Hepatocyte (in vitro differentiated cells): ENCODE measurements at places on chromosomes 4 and X. TPM values are rescaled to one million over a fixed set of nuclear protein-coding genes. Genes with fewer than 3 reads are reported as not detected.

- H3K36me3 ChIP-seq: no peaks in the 10 kb centered on the region
- H3K4me3 ChIP-seq: no peak overlapping the region
- H3K27me3 ChIP-seq: no peaks in the 10 kb centered on the region
Observed at GRCh38 chrX:71143508-71143907, 1.1 kb upstream of the NLGN3 start.

- peaks cover 43% of the 10 kb centered on the region for H3K4me1 ChIP-seq
- peak overlapping the region; percentile 100 for H3K27ac ChIP-seq
- H3K4me3 ChIP-seq: no peak overlapping the region
- no peaks in the 10 kb centered on the region for H3K27me3 ChIP-seq
Observed at GRCh38 chrX:24145303-24146186, 4.0 kb upstream of the ZFX start.

GRCh38 chr4:129747756-129748155 is 651.8 kb downstream of the C4orf33 start:
- no peaks in the 10 kb centered on the region for H3K36me3 ChIP-seq
- no peak overlapping the region for H3K4me3 ChIP-seq

DNA sequence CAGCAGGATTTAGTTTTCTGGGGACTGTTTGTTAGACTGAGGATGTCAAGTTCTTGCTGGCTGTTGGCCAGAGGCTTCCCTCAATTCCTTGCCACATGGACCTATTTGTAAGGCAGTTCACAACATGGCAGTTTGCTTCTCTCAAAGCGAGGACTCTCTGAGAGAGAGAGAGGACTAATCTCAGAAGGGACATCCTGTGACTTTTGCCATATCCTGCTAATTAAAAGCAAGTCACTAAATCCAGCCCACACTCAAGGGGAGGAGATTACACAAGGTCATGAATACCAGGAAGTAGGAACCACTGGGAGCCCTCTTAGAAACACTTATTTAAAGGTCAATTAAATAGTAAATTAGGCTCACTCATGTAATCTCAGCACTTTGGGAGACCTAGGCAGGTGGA is 38.2 kb downstream of the PPP1R2C start:
- DNase-seq: no peak
- no peak overlapping the region for H3K4me3 ChIP-seq
- no peaks in the 10 kb centered on the region for H3K36me3 ChIP-seq
- H3K4me1 ChIP-seq: peaks cover 15% of the 10 kb centered on the region
- no peaks in the 10 kb centered on the region for H3K27me3 ChIP-seq

- peaks cover 12% of the 10 kb centered on the region for H3K27me3 ChIP-seq
- DNase-seq: no peak
- H3K27ac ChIP-seq: no peak overlapping the region
- H3K4me1 ChIP-seq: no peaks in the 10 kb centered on the region
- no peak overlapping the region for H3K4me3 ChIP-seq
- no peaks in the 10 kb centered on the region for H3K36me3 ChIP-seq
Observed at GRCh38 chr4:41896648-41897047, 38.6 kb upstream of the TMEM33 start.

DNA sequence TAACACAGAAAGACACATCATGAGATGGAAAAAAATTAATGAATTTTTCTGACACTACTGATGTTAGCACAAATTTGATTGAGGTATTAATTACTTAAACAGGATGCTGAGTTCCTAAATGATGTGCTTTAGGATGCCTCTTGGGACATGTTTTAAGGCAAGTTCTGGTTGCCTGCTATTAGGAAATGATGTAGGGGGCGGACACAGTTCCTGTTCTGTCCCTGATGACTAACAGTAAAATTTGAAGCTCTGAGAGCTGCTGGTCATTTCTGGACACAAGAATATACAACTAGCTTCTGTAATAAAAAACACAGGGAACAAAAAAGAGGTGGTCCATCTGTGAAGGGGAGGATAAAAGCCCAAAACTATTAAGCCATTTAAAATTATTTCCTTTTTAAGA is 163.2 kb upstream of the ETNPPL start:
- H3K27me3 ChIP-seq: no peaks in the 10 kb centered on the region
- H3K4me1 ChIP-seq: no peaks in the 10 kb centered on the region
- H3K4me3 ChIP-seq: no peak overlapping the region
- H3K36me3 ChIP-seq: no peaks in the 10 kb centered on the region
- H3K27ac ChIP-seq: peak overlapping the region; percentile 15

- no peak overlapping the region for H3K27ac ChIP-seq
- DNase-seq: no peak
- H3K27me3 ChIP-seq: no peaks in the 10 kb centered on the region
- no peak overlapping the region for H3K4me3 ChIP-seq
Observed at GRCh38 chrX:134870419-134870818, 120.4 kb upstream of the SMIM10 start.

DNA sequence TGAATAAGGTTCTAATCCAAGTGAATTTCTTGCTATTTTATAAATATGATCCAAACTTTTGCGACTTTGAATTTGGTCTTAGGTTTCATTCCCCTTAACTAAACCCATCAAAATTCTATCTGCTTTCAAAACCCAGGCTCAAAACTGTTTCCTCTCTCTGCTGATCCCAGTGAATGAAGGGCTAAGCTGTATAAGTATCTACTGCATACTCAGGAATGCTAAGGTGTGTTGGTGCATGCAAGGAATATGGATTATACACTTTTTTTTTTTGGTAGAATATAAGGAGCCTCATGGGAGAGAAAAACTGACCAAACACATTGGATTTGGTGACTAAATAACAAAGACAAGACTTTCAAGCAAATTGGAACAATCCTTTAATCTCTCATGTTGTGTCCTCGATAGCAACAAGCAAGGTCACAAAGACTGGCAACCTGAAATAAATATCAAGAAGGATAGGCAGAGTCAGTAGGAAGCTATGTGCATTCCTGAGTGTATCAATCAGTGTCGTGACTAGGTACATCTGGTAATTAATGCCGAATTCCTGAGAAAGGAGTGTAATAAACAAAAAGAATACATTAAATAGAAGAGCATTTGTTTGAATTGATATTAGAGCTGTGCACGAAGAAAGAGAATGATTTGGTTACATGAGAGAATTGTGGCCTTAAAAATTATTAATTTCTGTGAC is 74.3 kb upstream of the KCTD8 start:
- no peak overlapping the region for H3K27ac ChIP-seq
- H3K4me1 ChIP-seq: no peaks in the 10 kb centered on the region
- no peak overlapping the region for H3K4me3 ChIP-seq
- no peak for DNase-seq

DNA sequence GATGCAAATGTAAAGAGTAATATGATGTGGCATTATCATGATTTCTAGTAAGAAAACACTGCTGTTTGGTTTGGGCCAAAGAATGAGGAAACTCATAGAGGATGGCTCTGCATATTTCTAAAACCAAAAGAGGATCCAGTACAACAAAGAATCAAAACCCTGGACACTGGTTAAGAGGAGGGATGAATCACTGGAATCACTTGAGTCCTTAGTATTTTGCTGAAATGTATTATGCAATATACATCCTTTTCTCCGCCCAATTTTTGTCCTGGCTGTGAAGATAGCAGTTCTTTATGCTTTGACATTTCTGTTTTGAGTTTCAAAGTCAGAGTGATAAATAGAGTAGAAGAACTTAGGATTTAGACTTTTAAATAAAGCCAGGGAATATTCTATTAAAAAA is 345.9 kb downstream of the PACRGL start:
- H3K36me3 ChIP-seq: no peaks in the 10 kb centered on the region

GRCh38 chrX:154695911-154696675 is 42.7 kb upstream of the CTAG2 start:
- no peak overlapping the region for H3K4me3 ChIP-seq
- DNase-seq: no peak

DNA sequence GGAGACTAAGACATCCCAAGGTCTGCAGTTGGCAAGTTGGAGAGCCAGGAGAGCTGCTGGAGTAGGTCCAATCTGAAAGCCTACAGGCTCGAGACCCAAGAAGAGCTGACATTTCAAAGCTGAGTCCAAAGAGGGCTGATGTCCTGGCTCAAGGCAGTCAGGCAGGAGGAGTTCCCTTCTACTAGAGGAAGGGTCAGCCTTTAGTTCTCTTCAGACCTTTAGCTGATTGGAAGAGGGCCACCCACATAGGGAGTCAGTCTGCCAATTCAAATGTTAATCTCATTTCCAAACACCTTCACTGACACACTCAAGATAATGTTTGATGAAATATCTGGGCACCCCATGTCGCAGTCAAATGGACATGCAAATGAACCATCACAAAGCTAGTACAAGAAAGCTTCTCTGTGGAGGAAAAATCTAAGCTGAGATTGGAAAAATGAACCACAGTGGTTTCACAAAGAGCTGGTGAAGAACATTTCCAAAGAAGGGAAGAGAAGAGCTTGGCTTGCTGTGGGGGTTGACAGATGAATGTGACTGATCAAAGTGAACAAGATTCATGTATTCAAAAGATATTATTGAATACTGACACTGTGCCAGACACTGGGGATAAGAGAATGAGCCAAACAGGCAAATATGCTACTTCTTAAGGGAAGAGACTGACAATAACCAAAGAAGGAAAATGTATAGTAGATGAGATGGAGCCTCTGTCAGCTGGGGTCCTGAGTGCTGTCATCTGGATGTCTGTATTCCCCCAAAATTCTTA is 61.2 kb downstream of the STK32B start:
- DNase-seq: no peak
- no peaks in the 10 kb centered on the region for H3K27me3 ChIP-seq
- no peak overlapping the region for H3K4me3 ChIP-seq
- H3K27ac ChIP-seq: no peak overlapping the region

DNA sequence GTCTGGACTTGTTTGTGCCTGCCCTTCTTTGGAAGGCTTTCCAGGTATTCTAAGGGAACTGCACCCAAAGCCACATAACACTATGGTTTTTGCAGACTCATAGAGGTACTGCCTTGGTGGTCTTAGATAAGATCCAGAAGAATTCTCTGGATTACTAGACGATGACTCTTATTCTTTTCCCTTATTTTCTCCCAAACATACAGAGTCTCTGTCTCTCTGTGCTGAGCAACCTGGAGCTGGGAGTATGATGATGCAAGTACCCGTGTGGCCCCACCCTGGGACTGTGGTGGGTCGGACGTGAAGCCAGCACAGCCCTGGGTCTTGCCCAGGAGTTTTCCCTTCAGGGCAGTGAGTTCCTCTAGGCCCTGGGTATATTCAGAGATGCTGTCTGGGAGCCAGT is 1342.4 kb upstream of the TENM3 start:
- H3K36me3 ChIP-seq: no peaks in the 10 kb centered on the region
- DNase-seq: no peak
- H3K4me3 ChIP-seq: no peak overlapping the region
- no peaks in the 10 kb centered on the region for H3K4me1 ChIP-seq
- H3K27me3 ChIP-seq: no peaks in the 10 kb centered on the region

DNA sequence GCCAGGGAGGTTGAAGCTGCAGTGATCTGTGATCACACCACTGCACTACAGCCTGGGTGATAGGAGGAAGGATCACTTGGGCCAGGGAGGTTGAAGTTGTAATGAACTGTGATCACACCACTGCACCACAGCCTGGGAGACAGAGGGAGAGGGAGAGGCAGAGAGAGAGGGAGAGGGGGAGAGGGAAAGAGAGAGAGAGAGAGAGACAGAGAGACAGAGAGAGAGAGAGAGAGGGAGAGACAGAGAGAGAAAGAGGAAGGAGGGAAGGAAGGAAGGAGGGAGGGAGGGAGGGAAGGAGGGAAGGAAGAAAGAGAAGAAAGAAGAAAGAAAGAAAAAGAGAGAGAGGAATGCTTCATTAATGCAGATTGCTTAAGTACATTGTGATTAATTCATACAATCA is 15.2 kb upstream of the MAP9 start:
- H3K27me3 ChIP-seq: no peaks in the 10 kb centered on the region
- H3K4me3 ChIP-seq: no peak overlapping the region
- peaks cover 16% of the 10 kb centered on the region for H3K4me1 ChIP-seq
- DNase-seq: no peak
- H3K27ac ChIP-seq: peak overlapping the region; percentile 76

- no peak overlapping the region for H3K4me3 ChIP-seq
- H3K27me3 ChIP-seq: peaks cover 100% of the 10 kb centered on the region
- no peaks in the 10 kb centered on the region for H3K4me1 ChIP-seq
- no peak for DNase-seq
Observed at GRCh38 chr4:41874398-41874797, 60.8 kb upstream of the TMEM33 start.

DNA sequence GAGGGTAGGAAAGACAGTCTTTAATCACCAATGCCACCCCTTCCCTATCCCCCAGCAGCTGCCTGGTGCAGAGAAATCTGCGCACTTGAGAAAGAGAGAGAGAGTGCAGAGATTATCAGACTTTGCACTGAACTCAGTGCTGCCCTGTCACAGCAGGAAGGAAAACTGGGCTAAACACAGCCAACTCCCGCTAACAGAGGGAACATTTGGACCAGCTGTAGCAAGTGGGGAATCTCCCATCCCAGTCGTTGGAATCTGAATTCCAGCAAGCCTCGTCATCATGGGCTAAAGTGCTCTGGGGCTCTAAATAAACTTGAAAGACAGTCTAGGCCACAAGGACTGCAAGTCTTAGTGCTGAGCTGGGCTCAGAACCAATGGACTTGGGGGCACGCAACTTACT is 168.7 kb downstream of the DLG3 start:
- no peaks in the 10 kb centered on the region for H3K36me3 ChIP-seq
- H3K4me3 ChIP-seq: no peak overlapping the region
- H3K4me1 ChIP-seq: no peaks in the 10 kb centered on the region

GRCh38 chr4:115973768-115974167 is 860.3 kb upstream of the NDST4 start:
- DNase-seq: no peak
- no peak overlapping the region for H3K4me3 ChIP-seq
- H3K36me3 ChIP-seq: no peaks in the 10 kb centered on the region
- no peaks in the 10 kb centered on the region for H3K4me1 ChIP-seq

GRCh38 chrX:20181598-20182329 is 40.1 kb upstream of the EIF1AX start:
- no peaks in the 10 kb centered on the region for H3K27me3 ChIP-seq
- no peak overlapping the region for H3K4me3 ChIP-seq

DNA sequence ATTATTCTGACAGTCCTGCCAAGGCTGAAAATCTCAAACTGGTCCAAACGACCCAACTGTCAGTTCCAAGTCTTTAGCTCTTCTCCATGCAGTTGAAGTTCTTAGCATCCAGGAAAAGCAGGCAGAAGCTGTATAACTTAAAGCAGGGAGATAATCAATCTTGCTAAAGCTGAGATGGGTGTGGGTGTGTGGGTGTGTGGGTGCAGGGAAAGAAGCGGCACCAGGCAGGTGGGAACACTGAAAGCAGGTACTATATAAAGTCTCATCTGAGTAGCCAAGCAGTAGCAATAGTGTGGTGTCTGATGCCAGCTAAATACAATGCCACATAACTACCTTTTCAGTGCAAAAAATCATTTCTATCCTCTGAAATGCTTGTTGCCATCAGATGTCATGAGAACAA is 69.7 kb upstream of the EGFL6 start:
- H3K4me1 ChIP-seq: no peaks in the 10 kb centered on the region
- no peak overlapping the region for H3K27ac ChIP-seq
- H3K4me3 ChIP-seq: no peak overlapping the region

Gene TRPC5OS
- 0.67 TPM in 1 of 2 replicates, not detected in the other for total RNA-seq

Gene SPOCK3
- 3.4 and 4.1 TPM in 2 replicates for total RNA-seq

Gene TRIM61
- not detected in 2 replicates for total RNA-seq

Gene TMEM35A
- total RNA-seq: 2.0 and 2.6 TPM in 2 replicates

Gene BEND2
- total RNA-seq: not detected in 2 replicates

Gene NRK
- total RNA-seq: 9.1 and 12.0 TPM in 2 replicates

Gene GDPD2
- 1.6 TPM in 2 replicates for total RNA-seq
